Neural progenitor cell (in vitro differentiated cells): ENCODE measurements at places on chromosomes 1 and 21. TPM values are rescaled to one million over a fixed set of nuclear protein-coding genes. Genes with fewer than 3 reads are reported as not detected.

- no peak for DNase-seq
- peaks cover 9% of the 10 kb centered on the region for H3K4me1 ChIP-seq
- no peaks in the 10 kb centered on the region for H3K27me3 ChIP-seq
Measured at GRCh38 chr21:45870421-45870820, 111.1 kb upstream of the COL6A1 start.

GRCh38 chr1:220754212-220754917 lies 6.2 kb downstream of the MTARC2 start:
- no peaks in the 10 kb centered on the region for H3K4me1 ChIP-seq
- H3K4me3 ChIP-seq, result no peak overlapping the region
- no peak overlapping the region for H3K27ac ChIP-seq
- H3K27me3 ChIP-seq, result peaks cover 24% of the 10 kb centered on the region
- H3K36me3 ChIP-seq, result no peaks in the 10 kb centered on the region
- DNase-seq, result no peak

- no peaks in the 10 kb centered on the region for H3K36me3 ChIP-seq
- no peak overlapping the region for H3K4me3 ChIP-seq
- H3K27me3 ChIP-seq, result no peaks in the 10 kb centered on the region
- no peak overlapping the region for H3K27ac ChIP-seq
- H3K4me1 ChIP-seq, result peaks cover 36% of the 10 kb centered on the region
- no peak for DNase-seq
Measured at GRCh38 chr1:228990906-228991569, 255.8 kb downstream of the RHOU start.

- DNase-seq, result no peak
- no peaks in the 10 kb centered on the region for H3K4me1 ChIP-seq
- no peaks in the 10 kb centered on the region for H3K36me3 ChIP-seq
- H3K27ac ChIP-seq, result no peak overlapping the region
- no peaks in the 10 kb centered on the region for H3K27me3 ChIP-seq
Measured at GRCh38 chr21:34065027-34065426, 8.4 kb upstream of the MRPS6 start.

- H3K27me3 ChIP-seq, result no peaks in the 10 kb centered on the region
- H3K27ac ChIP-seq, result peak overlapping the region; percentile 32
- DNase-seq, result no peak
- no peaks in the 10 kb centered on the region for H3K36me3 ChIP-seq
Measured at GRCh38 chr21:31531967-31532366, 127.5 kb upstream of the SOD1 start.

DNA sequence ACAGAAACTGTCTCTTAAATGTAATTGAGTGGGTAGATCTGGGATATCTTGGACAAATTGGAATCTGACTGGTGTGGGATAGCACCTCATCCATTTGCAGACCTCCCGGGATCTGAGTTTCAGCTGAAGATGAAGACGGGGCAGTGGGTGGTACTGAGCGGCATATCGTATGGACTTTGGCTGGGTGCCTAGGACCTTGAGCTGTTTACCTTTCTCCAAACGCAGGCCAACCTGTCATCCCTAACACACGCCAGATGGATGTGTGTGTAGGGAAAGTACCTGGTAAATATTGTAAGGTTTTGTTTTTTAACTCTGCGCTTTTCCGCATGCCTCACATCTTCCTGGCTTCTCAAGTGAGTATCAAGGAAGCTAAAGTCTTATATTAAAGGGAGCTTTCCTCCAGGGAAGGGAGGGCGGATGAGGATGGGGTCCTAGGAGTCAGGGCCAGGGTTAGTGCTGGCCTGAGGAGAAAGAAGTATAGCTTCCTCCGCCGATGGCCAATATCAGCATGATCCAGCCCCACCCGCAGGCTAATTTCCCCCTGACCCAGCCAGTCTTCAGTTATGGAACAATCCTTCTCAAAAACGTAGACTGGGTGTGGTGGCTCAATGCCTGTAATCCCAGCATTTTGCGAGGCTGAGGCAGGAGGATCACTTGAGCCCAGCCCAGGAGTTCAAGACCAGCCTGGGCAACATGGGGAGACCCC lies 26.2 kb downstream of the ATP8B2 start:
- peaks cover 28% of the 10 kb centered on the region for H3K27me3 ChIP-seq
- no peak for DNase-seq
- H3K4me1 ChIP-seq, result peaks cover 5% of the 10 kb centered on the region
- H3K4me3 ChIP-seq, result no peak overlapping the region
- no peak overlapping the region for H3K27ac ChIP-seq

DNA sequence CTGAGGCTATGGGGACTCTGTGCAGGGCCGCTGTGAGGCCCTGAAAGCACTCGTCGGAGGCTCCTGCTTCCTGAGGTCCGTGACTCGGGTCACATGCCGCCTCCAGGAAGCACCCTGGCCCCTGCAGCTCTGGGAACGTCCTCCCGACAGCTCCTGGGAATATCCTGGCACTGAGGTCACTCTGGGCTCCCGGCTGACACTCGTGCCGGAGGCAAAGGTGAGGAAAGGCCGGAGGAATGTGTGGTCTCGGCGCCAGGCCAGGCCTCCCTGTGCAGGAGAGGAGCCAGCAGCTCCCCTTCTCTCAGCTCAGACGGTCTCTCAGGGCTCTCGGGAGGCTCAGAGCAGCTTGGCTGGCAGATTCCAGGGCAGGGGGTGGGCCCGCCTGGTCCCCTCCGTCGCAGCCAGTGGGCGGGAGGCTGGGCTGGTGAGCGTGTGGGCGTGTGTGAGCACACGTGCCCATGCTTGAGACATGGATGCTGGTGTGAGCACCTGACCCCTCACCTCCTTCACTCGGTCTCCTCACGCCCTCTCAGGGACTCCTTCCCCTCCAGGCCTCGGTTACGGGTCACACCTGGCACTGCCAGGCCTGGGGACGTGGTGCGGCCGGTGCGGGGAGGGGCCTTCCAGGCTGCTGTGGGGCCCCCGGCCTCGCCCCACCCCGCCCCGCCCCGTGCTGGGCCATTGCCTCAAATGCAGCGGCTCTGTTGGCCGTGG lies 5.5 kb upstream of the RNF223 start:
- peak; percentile 80 for DNase-seq
- peak overlapping the region; percentile 36 for H3K4me3 ChIP-seq

DNA sequence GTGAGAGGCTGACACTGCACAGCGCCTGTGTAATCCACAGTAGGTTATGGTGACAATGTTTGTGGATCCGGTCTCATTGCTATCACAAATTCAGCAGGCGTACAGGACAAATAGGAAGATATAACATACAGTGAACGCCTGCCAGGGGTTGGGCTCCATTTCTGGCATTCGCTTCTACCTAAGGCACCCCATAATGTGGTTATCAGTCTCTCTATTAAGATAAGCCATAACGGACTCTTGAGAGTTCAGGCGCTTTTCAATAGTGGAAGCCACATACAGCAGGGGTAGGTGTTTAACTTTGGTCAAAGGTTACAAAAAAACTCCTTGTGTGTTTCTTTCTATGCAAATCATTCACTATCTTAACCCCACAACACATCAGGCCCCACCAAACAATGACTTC lies 72.8 kb downstream of the SIPA1L2 start:
- no peaks in the 10 kb centered on the region for H3K27me3 ChIP-seq
- H3K4me3 ChIP-seq, result no peak overlapping the region
- no peaks in the 10 kb centered on the region for H3K36me3 ChIP-seq
- DNase-seq, result no peak
- H3K4me1 ChIP-seq, result peaks cover 44% of the 10 kb centered on the region

DNA sequence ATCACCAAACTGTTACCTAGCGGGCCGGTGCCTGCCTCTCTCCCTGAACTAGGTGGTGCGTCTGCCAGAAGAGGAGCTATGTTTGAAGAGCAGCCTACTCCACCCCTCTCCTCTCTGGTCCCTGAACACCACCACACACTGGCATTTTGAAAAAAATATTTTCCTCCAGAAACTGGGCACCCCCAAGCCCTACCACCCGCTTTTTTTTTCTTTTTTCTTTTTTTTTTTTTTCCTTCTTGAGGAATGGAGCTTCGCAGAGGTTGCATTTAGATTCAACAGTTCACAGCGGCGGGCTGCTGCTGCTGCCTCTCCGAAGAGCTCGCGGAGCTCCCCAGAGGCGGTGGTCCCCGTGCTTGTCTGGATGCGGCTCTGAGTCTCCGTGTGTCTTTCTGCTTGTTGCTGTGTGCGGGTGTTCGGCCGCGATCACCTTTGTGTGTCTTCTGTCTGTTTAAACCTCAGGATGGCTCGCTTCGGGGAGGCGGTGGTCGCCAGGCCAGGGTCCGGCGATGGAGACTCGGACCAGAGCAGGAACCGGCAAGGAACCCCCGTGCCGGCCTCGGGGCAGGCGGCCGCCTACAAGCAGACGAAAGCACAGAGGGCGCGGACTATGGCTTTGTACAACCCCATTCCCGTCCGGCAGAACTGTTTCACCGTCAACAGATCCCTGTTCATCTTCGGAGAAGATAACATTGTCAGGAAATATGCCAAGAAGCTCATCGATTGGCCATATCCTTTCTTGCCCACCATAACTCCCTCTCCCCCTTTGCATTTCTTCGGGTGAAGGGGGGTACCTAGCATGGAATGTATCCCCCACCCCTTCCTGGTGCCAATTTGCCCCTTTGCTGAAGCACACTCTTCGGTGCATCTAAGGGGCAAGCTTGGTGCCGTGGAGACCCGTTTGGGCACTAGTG lies at the start of gene CACNA1E:
CACNA1E (plus strand) TSS at position 233 of the 911 bp plus-strand sequence; CDS start at position 461, 228 bp downstream.
- no peaks in the 10 kb centered on the region for H3K36me3 ChIP-seq
- H3K4me1 ChIP-seq, result peaks cover 22% of the 10 kb centered on the region
- peak within 1 kb of the TSS; percentile 48 for H3K4me3 ChIP-seq

DNA sequence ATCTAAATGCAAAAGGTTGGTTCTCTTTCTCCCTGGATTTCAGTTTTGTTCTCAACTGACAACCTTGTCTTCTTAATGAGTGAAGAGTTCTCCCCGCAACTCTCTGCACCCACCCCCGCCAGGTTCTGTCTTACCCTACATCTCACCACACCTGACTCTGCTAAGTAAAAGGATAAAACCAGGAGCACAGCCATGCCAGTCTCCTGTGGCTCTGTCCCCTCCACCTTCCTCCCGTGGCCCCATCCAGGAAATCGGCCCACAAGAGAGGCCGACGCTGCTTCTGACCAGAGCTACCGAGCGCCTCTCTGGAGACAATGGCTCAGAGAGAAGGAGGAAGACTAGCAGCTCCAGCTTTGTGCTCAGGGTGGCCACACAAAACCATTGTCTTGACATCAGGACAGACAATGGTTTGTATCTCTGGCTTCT lies 72.2 kb downstream of the PLEKHA6 start:
- H3K4me3 ChIP-seq, result no peak overlapping the region
- peaks cover 47% of the 10 kb centered on the region for H3K4me1 ChIP-seq
- no peaks in the 10 kb centered on the region for H3K36me3 ChIP-seq
- peak; percentile 53 for DNase-seq
- no peaks in the 10 kb centered on the region for H3K27me3 ChIP-seq

GRCh38 chr1:172172352-172172831 lies 248.1 kb upstream of the C1orf105 start:
- no peak for DNase-seq
- no peaks in the 10 kb centered on the region for H3K27me3 ChIP-seq
- H3K4me3 ChIP-seq, result no peak overlapping the region
- H3K36me3 ChIP-seq, result no peaks in the 10 kb centered on the region
- no peaks in the 10 kb centered on the region for H3K4me1 ChIP-seq

GRCh38 chr21:27023186-27023585 lies 56.3 kb upstream of the ADAMTS5 start:
- H3K36me3 ChIP-seq, result no peaks in the 10 kb centered on the region
- H3K27ac ChIP-seq, result no peak overlapping the region
- H3K27me3 ChIP-seq, result peaks cover 6% of the 10 kb centered on the region
- no peaks in the 10 kb centered on the region for H3K4me1 ChIP-seq

DNA sequence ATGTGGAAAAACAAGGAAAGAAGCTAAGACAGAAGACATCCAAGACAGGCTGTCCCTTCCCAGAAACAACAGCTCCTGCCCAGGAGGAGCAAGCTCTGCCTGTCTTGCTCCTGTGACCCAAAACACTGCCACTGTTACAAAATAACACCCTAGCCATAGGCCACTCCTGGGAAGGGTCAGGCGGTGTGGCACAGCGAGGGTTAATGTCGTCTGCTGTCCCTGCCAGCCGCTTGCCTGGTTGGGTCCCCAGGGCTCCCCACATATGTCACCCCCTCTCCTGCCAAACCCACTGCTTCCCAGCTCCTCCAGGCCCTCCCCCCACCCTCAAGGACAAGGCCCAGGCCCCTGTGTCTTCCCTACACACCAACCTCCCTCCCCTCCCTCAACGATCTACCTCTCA lies 3.9 kb upstream of the NHLH1 start:
- no peak overlapping the region for H3K4me3 ChIP-seq
- H3K4me1 ChIP-seq, result peaks cover 22% of the 10 kb centered on the region
- DNase-seq, result no peak
- H3K36me3 ChIP-seq, result no peaks in the 10 kb centered on the region

DNA sequence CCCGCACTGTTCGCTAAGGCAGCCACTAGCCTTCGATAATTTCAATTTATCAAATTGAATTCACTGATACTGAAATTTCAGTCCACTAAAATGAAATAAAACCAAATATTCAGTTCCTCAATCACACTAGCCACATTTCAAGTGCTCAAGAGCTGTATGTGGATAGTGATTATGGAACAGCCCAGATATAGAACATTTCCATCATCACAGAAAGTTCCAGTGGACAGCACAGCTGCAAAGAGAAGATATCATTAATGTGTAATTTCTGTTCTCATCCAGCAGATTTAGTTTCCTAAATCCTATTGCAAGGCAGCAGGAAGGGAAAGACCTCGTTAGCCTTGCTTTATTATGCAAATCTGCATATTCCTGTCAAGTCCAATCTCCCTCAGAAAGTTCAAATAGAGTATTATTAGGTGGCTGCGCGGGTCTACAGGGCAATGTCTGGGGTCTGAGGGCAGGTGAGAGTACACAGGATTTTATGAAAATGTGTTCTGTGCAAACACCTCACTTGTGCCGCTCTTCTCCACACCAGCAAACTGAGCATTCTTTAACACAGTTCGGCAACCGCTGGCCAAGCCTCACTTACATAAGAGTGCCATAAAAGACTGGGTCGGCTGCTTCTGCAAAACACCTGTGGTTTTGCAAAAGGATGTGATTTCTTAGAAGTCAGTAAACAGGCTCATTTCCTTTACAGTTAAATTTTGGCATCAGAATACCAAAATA lies 22.4 kb downstream of the CAPZB start:
- no peaks in the 10 kb centered on the region for H3K36me3 ChIP-seq
- no peak for DNase-seq
- H3K4me1 ChIP-seq, result peaks cover 59% of the 10 kb centered on the region
- H3K27ac ChIP-seq, result no peak overlapping the region
- H3K27me3 ChIP-seq, result no peaks in the 10 kb centered on the region

DNA sequence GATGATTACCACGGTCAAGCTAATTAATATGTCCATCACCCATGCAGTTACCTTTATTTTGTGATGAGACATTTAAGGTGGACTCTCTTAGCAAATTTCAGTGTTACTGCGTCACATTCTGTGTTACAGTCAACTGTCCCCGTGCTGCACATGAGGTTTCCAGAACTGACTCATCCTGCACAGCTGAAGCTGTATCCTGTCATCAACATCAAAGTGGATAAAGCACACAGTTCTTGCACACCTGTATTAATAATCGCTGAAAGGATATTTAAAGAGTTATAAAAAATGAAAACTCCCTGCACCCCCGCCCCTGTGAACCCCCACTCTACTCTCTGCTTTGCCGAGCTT lies 3.4 kb upstream of the KRTAP10-5 start:
- no peaks in the 10 kb centered on the region for H3K36me3 ChIP-seq
- peaks cover 13% of the 10 kb centered on the region for H3K4me1 ChIP-seq
- no peaks in the 10 kb centered on the region for H3K27me3 ChIP-seq
- H3K4me3 ChIP-seq, result no peak overlapping the region
- DNase-seq, result no peak

Gene GABRD
- total RNA-seq, result 0.31 and 0.45 TPM in 2 replicates

Gene BGLAP
- total RNA-seq, result 0.22 and 0.40 TPM in 2 replicates

Gene ALX3
- total RNA-seq, result 1.1 TPM in 1 of 2 replicates, not detected in the other

Gene NBPF19
- 15.1 and 15.4 TPM in 2 replicates for total RNA-seq

Gene EXO1
- total RNA-seq, result 32.2 and 54.8 TPM in 2 replicates

Gene CDCA8
- 49.3 and 65.0 TPM in 2 replicates for total RNA-seq
